ENCODE measurements at places on chromosomes 3 and 15. TPM values are rescaled to one million over a fixed set of nuclear protein-coding genes. Genes with fewer than 3 reads are reported as not detected.

- H3K27ac ChIP-seq = no peak overlapping the region
- no peak overlapping the region for H3K4me3 ChIP-seq
- DNase-seq = no peak
- no peaks in the 10 kb centered on the region for H3K36me3 ChIP-seq
- H3K4me1 ChIP-seq = no peaks in the 10 kb centered on the region
- no peaks in the 10 kb centered on the region for H3K27me3 ChIP-seq
Measured at GRCh38 chr3:36477655-36478054, 97.4 kb downstream of the STAC start.

DNA sequence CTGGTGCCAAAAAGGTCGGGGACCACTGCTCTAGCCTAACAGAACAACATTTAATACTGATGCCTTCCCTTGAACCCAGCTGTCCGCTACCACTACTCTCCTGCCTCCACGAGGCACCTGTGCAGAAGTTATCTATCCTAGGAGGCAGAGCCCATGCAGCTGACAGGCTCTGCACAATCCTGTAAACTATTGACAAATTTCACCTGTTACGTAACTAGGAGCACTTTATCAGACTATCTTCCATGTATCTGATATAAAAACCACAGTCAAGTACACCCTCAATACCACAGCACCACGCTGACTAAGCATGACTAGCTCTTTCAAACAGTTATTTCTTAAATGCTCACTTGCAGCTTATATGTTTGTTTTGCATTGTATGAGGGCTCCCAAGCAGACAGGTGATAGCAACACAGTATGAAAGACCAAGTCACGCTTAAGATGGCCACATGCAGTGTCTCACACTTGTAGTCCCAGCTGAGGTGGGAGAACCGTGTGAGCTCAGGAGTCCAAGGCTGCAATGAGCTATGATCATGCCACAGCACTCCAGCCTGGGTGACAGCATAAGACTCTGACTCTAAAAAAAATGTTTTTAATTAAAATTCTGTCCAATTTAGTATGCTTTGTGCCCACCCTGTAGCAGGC is 4.5 kb upstream of the IL17RC start:
- no peaks in the 10 kb centered on the region for H3K36me3 ChIP-seq
- no peaks in the 10 kb centered on the region for H3K27me3 ChIP-seq
- DNase-seq = no peak
- peaks cover 13% of the 10 kb centered on the region for H3K4me1 ChIP-seq

Gene ZNF662
- total RNA-seq = 0.83 TPM

- no peak for DNase-seq
- no peaks in the 10 kb centered on the region for H3K27me3 ChIP-seq
- H3K36me3 ChIP-seq = no peaks in the 10 kb centered on the region
- H3K4me3 ChIP-seq = no peak overlapping the region
- H3K4me1 ChIP-seq = no peaks in the 10 kb centered on the region
Measured at GRCh38 chr3:53792866-53793265, 53.4 kb downstream of the CHDH start.

DNA sequence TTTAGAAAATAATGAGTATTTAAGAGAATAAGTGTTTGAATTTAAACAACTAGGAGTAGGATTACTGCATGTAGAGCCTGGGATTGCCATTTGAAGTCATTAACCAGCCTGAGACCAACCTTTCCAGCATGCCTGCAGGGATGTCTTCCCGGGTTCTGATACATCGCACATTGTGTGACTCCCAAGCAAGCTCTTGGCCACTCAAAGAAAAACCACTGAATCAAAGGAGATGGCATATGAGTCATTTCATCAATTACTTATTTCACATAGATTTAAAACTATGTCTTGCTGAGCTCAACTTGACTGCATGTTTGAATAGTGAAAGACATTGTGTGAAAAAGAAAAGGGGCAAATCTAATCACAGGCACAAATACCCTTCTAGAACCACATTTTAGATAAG is 15.0 kb upstream of the THBS1 start:
- no peaks in the 10 kb centered on the region for H3K4me1 ChIP-seq
- DNase-seq = no peak
- H3K4me3 ChIP-seq = no peak overlapping the region

DNA sequence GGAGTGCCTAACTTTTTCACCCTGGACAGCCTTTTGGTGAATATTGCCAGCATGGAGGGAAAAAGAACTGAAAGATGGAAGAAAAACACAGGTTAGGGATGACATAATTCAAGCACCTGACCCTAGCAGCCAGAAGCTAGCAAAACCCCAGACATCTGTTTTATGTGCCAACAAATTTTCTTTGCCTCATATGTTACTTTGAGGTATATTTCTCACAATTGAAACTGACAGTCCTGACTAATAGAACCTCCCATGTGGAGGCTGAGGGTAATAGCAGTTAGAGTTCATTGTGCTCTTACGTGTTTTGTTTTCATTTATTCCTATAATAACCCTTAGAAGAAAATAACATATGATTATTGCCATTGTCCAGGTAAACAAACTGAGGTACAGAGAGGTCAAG is 71.5 kb upstream of the SLC25A26 start:
- no peak overlapping the region for H3K27ac ChIP-seq
- H3K27me3 ChIP-seq = peaks cover 21% of the 10 kb centered on the region
- DNase-seq = no peak
- H3K36me3 ChIP-seq = no peaks in the 10 kb centered on the region
- H3K4me1 ChIP-seq = no peaks in the 10 kb centered on the region
- H3K4me3 ChIP-seq = no peak overlapping the region

Gene FBXW12
- total RNA-seq = not detected

Measured in endothelial cell of umbilical vein (primary cell).